ENCODE measurements at places on chromosomes 2 and 18. TPM values are rescaled to one million over a fixed set of nuclear protein-coding genes. Genes with fewer than 3 reads are reported as not detected.

DNA sequence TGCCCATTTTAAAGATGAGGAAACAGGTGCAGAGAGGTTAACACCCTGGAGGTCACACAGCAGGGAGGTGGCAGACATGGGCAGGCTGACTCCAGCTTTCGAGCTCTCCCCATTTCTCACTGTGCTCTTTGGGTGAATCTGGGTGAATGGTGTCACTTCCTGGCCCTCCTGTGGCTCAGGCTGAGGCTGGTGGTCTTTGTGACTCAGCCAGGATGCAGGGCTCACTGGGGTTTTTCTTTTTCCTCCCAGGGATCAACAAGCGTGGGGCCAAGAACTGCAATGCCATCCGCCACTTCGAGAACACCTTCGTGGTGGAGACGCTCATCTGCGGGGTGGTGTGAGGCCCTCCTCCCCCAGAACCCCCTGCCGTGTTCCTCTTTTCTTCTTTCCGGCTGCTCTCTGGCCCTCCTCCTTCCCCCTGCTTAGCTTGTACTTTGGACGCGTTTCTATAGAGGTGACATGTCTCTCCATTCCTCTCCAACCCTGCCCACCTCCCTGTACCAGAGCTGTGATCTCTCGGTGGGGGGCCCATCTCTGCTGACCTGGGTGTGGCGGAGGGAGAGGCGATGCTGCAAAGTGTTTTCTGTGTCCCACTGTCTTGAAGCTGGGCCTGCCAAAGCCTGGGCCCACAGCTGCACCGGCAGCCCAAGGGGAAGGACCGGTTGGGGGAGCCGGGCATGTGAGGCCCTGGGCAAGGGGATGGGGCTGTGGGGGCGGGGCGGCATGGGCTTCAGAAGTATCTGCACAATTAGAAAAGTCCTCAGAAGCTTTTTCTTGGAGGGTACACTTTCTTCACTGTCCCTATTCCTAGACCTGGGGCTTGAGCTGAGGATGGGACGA lies 13.2 kb downstream of the ITM2C start:
- DNase-seq = no peak

YWHAQ gene
- total RNA-seq = 426 TPM

DNA sequence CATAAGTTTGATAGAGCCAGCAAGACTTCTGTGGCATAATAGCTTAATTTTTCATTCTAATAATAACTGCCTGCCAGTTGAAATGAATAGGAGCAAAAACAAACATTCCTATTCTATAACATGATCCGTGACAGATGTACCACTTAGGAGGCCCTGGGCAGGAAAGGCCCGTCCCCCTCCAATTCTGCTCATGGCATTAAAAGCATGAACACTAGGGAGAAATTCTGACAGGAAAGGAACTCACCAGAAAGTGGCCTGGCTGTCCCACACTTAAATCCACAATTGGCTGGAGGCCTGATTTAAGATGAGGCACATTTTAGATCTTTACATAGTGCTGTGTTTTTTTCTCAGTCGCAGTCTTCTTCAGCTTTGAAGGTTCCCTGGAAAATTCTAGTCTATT lies 261.9 kb upstream of the ETAA1 start:
- DNase-seq = no peak

SPEG gene
- total RNA-seq = 7.7 TPM
